Activated naive CD8-positive, alpha-beta T cell treated with anti-CD3 and anti-CD28 coated beads, Interleukin-2, amount 10 ng/mL, durations not matched to agents 7 days and 5 days (primary cell): ENCODE measurements at places on chromosomes 7 and 10. TPM values are rescaled to one million over a fixed set of nuclear protein-coding genes. Genes with fewer than 3 reads are reported as not detected.

- no peak for DNase-seq
These were observed 81.9 kb upstream of the SMIM30 start for GRCh38 chr7:113200281-113200680.

DNA sequence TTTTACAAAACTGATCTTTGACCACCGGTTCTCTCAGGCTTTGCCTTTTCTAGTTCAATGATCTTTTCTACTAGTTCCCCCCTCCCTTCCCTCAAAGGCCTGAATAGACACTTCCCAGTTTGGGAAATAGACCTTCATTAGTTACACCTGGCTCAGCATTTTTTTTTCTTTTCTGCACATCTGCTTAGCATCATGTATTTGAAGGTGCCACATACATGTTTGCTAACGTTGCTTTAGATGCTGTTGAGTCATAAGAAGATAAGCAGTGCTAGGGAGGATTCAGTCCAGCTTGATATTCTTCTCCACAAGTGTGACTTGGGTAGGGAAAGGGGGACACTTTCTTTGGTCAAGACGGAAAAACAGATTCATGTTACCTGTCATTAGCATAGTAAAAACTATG lies 78.3 kb downstream of the BICC1 start:
- no peak for DNase-seq

DNA sequence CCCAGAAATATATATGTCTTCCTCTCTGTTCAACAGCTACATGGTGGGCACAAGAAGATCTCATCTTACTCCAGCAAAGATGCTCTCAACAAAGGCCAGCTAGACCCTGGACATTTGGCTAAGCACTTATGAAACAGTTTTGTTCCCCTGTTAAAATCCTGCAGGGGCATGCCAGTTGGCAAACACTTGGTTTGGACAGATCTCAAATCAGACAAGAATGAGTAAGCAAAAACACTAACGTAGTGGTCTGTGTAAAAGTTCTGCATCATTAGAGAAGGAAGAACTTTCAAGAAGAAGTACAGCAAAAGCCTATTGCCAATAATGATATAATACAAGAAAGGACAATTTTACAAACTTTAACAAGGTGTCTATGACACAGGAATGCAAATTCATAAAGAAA lies 125.6 kb downstream of the CALN1 start:
- no peak for DNase-seq

GRCh38 chr10:55629793-55630490 lies 731.1 kb downstream of the ZWINT start:
- no peak for DNase-seq

CABCOCO1 gene
- total RNA-seq: not detected

DNA sequence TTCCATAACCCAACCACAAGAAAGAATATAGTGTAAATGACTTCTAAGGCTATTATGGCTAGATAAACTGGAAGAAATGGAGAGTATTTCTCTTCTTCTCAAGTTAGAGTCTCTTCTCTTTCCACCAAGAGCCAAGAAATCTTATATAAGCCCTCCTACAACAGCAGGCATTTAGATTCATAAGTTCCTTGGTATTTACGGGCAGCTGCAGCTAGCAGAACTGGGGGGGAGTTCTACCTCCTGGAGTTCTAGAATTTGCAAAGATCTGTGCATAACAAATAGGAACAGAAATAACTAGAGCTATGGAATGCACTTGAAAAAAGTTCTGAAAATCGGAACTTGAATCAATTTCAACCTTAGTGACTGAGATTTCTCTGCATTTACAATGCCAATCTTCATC lies 715.2 kb upstream of the GRM3 start:
- DNase-seq: no peak

GRCh38 chr10:125802739-125803138 lies 20.3 kb downstream of the UROS start:
- no peak for DNase-seq

CASTOR2 gene
- total RNA-seq: 3.1 TPM

DNA sequence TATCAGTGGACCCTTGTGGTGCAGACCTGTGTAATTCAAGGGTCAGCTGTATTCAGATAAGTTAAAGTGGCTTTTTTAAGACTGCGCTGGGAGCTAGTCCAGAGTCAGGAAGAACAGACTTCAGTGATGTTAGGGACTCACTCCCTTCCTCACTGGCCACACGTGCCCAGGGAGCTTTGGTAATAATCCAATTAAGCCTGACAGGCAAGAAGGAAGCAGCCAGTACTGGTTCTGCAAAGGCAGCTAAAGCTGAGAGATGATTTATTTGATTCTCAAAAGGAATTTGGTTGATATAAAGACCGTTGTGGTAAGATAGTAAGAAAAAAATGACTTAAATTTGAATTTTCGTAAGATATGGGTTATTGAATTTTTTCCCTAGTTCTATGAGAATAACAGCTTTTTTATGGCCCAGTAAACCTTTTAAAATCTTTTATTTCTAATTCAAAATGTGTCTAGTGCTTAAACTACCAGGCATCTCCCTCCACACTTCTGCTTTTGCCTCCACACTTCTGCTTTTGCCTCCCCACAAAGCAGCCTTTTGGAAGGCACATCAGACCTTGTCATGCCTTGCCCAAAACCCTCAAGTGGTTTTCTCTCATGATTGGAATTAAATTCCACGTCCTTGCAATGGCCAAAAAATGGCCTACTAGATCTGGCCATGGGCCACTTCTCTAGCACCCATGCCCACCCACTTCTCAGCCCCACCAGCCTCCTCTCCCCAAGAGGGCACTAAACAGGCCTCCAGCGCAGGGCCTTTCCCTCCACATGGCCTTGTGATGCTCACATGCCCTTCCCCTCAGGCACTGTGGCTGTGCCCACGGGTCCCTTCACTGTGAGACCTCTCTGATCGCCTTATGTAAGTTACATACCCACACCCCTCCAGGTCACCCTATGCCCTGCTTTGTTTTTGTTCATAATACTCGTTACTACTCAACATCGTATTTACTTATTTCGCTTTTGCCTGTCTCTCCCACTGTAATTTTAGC lies 92.5 kb downstream of the POU6F2 start:
- DNase-seq: no peak

DNA sequence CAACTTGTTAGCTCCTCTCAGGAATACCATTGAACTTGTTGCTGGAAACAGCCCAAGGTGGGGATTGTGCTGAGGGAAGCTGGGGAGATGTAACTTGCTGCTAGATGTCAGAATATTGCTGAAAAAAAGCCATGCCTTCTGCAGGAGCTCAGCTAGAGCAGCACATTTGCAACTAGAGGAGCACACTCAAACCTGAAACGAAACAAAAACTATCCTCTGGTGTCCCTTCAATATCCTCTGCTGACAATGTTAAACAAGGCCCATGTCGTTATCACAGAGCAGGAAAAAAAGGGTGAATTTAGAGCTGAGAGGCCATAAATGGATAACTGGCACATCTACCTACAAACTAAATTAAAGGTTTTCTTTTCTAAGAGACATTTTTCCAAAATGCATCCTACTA lies 53.7 kb upstream of the MACC1 start:
- DNase-seq: no peak

GBX1 gene
- total RNA-seq: not detected

DNA sequence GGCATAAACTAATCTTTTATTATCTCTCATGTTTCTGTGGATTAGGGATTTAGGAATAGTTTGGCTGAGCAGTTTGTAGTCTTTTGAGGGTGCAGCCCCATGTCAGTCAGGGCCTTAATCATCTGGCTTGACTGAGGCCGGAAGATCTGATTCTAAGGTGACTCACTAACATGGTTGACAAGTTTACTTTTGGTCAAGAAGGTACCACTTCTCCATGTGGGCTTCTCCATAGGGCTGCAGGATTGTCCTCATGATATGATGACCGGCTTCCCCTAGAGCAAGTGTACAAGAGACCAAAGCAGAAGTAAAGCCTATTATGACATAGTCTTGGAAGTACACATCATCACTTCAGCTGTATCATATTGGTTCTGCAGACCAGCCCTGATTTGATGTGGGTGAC lies 45.9 kb upstream of the OIT3 start:
- no peak for DNase-seq

DNA sequence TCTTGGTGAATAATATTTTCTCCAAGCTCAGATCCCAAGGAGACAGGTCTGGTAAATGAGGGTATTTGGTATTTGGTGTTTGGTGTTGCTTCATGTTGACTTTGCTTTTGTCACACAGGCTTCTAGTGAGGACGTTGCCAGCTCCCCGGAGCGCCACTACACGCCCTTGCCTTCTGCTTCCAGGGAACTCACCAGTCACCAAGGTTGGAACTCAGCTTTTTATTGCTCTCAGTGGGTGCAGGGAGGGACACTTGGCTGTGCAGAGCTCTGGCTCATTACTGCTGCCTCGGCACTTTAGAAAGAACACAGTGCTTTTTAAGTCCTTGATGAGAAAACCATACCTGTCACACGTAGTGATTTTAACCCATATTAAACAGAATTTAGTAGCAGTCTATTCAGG lies 892.9 kb downstream of the LRMDA start:
- no peak for DNase-seq

UPK3BL1 gene
- total RNA-seq: 44.5 TPM

FKBP6 gene
- not detected for total RNA-seq

DNA sequence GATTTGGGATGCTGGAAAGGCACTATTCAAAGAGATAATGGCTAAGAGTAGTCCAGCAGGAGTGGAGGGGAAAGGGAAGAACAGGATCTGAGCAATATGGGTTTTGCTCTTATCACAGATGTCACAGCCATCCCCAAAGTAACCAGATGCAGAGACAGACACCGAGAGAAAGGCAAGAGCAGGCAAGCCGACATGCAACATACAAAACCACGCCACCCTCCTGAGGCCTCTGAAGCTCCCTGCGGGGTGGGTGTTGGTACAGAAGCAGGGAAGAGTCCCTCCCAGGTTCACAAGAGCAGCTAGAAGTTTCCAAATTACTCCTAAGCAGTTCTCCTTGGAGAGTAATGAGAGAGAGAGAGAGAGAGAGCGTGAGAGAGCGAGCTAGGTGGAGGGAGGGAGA lies 10.8 kb upstream of the C10orf53 start:
- no peak for DNase-seq

DNA sequence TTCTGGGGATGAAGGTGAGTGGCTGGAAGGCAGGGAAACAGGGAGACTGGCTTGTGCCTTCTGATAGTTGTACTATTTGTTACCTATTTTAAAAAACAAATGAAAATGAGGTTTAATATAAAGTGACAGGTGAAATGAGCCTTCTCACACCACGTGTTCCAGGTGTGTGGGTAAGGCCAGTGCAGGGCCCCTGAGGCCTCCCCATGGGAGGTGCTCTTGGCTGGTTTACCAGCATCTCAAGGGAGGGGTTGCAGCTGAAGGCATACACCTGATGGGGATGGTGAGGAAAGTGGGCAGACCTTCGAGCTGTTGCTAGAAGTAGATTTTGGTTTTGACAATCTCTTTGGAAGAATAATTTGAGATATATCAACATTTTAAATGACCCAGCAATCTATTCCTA lies 103.6 kb downstream of the ARHGAP22 start:
- no peak for DNase-seq

C7orf57 gene
- total RNA-seq: 0.14 TPM
